ENCODE measurements at places on chromosomes 3 and 15. TPM values are rescaled to one million over a fixed set of nuclear protein-coding genes. Genes with fewer than 3 reads are reported as not detected.

CRTC3 gene
- total RNA-seq: 25.2 TPM

DNAH12 gene
- total RNA-seq: 0.02 TPM

HRH1 gene
- total RNA-seq: 10.2 TPM

GNB5 gene
- total RNA-seq: 54.4 TPM

SLC28A2 gene
- not detected for total RNA-seq

RBP2 gene
- total RNA-seq: not detected

SERPINI2 gene
- total RNA-seq: not detected

RPN1 gene
- 165 TPM for total RNA-seq

THBS1 gene
- 34.1 TPM for total RNA-seq

C3orf85 gene
- not detected for total RNA-seq

TMCO5A gene
- total RNA-seq: not detected
